Activated CD8-positive, alpha-beta memory T cell treated with anti-CD3 and anti-CD28 coated beads for 1 hour (primary cell): ENCODE measurements at places on chromosomes 3 and 15.

GRCh38 chr3:94285872-94286271 is 223.0 kb downstream of the NSUN3 start:
- no peak for DNase-seq

GRCh38 chr3:171142985-171143384 is 116.5 kb upstream of the SLC2A2 start:
- DNase-seq: no peak

GRCh38 chr3:112738366-112738765 is 97.4 kb upstream of the CCDC80 start:
- DNase-seq: no peak

DNA sequence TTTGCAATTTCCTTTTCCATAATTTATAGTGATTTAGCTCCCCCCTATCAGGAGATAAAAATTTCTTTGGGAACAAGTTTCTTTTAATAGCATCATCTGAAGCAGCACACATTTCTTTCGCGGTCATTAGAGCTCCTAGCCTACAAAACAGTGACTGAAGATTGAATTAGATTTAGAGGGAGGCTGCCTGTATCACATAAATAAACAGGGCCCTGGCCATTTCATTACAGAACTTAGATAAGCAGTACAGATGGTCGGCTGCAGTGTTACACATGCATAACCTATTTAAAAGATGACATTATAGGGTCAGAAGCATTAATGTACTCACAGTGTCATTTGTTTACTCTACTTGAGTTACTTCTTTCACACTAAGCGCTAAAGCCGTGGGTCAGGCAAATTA is 81.4 kb upstream of the SLC25A26 start:
- no peak for DNase-seq

GRCh38 chr3:151228666-151229040 is 25.6 kb upstream of the GPR171 start:
- no peak for DNase-seq

GRCh38 chr3:58349792-58350626 is 17.3 kb downstream of the PXK start:
- DNase-seq: no peak

DNA sequence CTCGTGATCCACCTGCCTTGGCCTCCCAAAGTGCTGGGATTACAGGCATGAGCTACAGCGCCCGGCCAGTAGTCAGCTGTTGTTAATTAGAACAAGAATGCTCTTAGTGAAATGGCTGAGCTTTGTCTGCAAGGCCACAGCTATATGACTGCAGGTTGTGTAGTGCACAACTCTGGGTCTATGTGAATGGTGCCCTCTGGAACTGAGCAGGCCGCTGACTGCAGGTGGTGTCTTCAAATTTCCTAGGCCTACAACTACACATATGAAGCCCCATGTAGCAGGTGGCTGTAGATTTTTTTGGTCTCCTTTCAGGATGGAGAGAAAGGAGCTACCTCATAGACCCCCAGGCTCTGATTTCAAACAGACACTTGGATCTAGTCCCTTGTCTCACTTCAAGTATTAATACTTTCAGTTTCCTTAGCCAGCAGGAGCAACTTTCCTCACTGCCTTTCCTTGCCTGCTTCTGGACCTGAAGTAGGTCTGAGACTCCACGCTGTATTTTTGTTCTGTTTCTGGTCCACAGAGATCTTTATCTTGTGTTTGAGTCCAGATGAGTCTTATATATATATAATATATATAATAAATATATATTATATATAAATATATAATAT is 86.9 kb downstream of the C3orf80 start:
- DNase-seq: no peak

DNA sequence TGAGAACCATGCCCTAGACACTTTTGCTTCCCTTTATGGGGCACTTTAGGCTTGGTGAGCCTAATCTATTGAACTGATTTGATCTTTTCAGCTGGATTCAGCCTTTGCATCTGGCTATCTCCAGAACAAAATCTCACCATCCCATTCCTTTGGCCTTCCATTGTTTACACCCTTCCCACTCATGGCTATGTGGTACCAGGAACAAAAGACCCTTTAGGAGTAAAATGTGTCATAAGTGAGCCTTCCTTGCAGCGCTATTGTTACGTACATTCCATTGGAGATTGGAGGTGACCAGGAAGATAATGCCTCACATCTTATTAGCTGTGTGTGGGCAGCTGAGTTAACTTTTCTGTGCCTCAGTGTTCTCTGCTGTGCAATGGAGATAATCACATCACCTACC is 188.4 kb downstream of the SATB1 start:
- DNase-seq: no peak

- DNase-seq: no peak
Observed at GRCh38 chr3:170419557-170420087, 954 bp downstream of the CLDN11 start.

DNA sequence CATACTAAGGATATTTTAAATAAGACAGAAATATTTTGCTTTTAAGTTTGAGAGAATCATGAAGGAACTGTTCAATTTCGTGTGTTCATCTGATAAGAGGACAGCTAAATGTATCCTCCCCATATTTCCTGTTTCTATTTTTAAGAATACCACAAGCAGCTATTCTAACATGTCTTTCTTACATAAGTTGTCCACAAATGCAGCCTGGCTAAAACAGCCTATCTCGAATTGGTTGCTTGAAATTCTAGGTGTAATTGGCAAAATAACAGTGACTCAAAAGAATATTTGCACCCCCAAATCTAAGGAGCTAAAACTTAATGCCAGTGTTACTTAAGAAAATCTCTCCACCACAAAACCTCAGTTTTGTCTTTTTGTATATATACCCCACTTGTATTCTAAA is 35.0 kb downstream of the BTLA start:
- DNase-seq: no peak

GRCh38 chr3:70716832-70717231 is 404.4 kb upstream of the MDFIC2 start:
- no peak for DNase-seq

- no peak for DNase-seq
Observed at GRCh38 chr15:34642247-34642646, 58.8 kb upstream of the GOLGA8B start.

- DNase-seq: no peak
Observed at GRCh38 chr3:25461946-25462345, 33.9 kb downstream of the RARB start.

DNA sequence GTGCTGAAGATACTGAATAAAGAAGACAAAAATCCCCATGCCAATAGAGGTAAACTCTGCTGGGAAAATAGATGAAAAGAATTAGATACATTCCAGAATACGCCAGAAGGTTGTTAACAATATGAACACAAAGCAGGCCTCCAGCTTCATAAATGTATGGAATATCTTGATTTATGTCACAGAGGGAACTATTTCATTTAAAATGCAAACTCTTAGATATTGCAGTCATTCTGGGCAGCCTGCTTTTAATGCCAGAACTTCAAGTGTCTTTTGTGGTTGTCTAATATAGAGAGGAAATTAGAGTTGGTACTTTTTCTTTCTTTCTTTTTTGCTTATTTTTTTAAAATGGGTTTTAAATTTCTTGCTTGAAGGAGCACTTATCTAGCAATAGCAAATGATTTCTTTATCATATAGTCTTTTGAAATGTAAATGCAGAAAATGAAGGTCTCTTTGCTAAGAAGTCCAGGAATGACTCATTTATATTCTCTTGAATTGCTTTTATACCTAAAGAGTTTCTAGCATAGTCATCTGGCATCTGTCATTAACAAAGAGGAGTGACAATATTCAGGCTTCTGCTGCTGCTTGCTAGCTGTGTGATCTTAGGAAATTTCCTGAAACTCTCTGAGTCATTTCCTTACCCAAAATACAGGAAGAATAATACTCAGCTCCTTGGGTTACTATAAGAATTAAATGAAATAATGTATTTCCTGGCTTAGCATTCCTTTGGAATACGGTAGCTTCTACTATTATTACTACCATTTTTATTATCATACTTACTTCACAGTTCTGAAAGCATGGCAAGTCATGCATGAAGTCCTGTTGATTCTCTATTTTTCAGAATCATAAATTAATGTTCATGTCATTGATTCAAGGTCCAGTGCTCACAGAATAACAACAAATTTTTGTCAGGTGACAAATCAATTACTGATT is 527.6 kb downstream of the DIPK2A start:
- DNase-seq: no peak

DNA sequence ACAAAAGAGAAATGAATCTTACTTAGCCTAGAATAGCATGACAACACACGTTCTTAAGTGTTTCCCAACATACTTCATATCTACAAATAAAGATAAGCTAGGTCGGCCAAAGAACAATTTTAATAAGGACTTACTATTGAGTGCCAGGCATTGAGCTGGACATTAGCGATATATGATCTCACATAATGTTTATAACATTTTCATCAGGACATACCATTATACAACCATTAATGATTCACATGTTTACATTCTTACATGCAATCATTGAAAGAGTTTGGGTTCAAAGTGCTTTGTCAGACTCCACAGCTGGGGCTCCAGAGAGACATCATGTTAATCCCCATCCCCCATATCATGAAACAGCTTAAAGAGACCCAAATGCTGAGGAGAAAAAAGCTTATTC is 189.0 kb downstream of the STT3B start:
- DNase-seq: no peak

- DNase-seq: no peak
Observed at GRCh38 chr3:146605106-146605505, at the start of gene PLSCR5. PLSCR5 (minus strand) TSS chr3:146605346; CDS start chr3:146605212, 134 bp downstream.

- DNase-seq: no peak
Observed at GRCh38 chr3:46312991-46313390, 40.9 kb upstream of the CCR2 start.

DNA sequence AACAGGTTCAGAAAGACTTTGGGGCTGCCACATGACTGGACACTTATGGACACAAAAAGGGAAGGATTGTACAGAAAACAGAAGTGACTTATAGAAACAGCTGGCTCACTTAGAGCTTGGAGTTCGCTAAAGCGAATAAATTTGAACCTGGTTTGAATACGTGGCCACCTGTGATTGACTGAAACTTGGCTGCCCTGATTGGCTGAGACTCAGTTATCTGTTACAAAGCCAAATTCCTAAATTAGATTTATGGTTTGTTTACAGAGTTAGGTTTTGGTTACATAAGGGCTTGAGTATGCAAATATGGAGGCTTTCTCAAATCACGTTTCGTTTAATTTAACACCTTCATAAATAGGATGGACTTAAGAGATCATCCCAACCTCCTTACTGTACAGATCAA is 270.2 kb downstream of the THSD4 start:
- no peak for DNase-seq

GRCh38 chr3:149941186-149941585 is 29.5 kb downstream of the PFN2 start:
- no peak for DNase-seq

DNA sequence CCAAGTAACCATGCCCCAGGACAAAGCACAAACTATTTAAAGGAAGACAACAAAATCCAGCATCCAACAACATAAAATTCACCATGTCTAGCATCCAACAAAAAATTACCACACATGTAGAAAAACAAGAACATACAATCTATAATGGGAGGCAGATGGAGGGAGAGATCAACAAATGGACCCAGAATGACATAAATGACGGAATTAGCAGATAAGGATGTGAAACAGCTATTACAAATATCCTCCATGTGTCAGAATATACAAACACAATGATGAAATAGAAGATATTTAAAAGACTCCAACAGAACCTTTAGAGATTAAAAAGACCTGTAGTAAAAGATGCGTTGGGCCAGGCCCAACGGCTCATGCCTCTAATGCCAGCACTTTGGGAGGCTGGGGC is 10.8 kb downstream of the LYSMD4 start:
- no peak for DNase-seq

DNA sequence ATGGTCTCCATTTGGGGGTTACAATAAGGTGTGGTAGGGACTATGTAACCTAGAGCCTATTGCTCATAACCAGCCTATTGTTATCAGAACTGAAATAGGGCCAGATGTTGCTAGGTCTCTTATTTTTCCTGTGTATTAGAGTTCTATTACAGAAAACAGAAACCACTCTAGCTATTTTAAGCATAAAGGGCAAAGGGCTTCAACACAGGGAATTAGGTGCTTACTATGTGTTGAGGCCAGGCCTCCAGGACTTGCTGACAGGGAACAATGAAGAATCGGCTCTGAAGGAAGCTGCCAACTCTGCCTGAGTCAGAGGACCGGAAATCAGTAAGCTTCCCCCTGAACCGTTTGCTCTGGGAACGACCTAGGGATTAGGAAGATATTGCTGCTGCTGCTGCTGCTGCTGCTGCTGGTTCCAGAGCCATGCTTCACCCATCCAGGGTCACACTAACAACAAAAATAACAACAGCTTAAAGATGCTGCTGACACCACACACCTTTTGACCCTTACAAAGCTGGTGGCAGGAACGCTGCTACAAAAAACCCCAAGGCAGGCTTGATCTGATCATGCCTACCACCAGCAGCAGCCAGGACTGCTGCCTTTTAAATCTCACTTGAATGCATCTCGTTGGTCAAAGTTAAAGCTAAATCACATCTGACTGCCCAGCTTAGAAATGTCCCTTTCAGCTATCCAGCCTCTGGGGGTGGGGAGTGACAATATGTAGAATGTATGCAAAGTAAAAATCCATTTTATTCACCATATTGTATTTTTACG is 276.9 kb upstream of the IL12A start:
- no peak for DNase-seq

- no peak for DNase-seq
Observed at GRCh38 chr15:81893182-81893835, 152.5 kb downstream of the MEX3B start.

DNA sequence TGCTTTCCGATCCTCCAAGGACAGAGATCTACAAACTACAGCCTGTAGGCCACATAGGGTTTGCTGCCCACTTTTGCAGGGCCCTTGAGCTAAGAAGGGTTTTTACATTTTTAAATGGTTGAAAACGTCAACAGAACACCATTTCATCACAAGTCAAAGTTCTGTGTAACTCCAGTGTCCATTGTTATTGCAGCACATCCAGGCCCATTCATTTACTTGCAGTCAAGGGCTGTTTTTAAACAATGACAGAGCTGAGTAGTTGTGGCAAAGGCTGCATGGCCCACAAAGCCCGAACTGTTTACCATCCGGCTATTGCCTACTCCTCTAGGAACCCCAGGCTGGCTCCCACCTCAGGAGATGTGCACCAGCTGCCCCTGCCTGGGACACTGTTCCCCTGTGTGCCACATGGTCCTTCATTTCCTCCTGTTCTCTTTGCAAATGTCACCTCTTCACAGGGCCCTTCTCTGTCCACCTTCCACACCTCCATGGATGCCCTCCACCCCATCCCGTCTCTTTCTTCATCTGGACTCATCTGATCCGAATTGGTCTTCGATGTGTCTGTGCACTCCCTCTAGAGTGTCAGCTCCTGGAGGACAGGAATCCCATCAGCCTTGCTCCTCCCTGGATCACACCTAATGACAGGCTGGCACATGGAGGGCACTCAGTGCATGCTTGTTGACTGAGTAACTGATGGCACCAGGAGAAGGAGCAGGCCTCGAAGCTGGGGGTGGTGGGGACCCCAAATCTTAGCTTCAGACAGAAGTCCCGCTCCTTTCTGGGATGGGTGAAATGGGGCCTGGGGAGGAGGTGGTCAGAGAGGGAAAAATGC is 69.5 kb upstream of the IQSEC1 start:
- DNase-seq: no peak
